Endodermal cell (in vitro differentiated cells): ENCODE measurements at places on chromosomes 5 and 9. TPM values are rescaled to one million over a fixed set of nuclear protein-coding genes. Genes with fewer than 3 reads are reported as not detected.
A peak's percentile ranks its signal among the peaks of the same experiment; 100 is the strongest.

DNA sequence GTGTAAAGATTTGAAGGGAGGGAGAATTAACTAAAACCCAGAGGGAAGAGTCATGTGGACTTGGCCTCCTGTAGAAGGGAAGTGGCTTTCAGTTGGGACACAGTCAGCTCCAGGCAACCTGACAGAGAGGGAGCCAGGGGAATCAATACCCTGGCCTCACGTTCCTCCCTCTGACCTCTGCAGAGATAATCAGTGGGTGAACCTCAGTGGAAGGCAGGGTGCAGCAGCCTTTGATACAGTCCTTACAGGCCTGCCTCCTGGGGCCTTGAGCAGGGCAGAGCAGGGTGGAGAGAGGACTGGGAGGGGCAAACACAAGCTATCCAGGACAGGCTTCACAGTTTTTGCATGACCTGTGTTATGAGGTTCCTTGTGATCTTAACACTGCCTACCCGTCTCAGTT is 61.9 kb upstream of the GPBP1 start:
- DNase-seq: no peak

DNA sequence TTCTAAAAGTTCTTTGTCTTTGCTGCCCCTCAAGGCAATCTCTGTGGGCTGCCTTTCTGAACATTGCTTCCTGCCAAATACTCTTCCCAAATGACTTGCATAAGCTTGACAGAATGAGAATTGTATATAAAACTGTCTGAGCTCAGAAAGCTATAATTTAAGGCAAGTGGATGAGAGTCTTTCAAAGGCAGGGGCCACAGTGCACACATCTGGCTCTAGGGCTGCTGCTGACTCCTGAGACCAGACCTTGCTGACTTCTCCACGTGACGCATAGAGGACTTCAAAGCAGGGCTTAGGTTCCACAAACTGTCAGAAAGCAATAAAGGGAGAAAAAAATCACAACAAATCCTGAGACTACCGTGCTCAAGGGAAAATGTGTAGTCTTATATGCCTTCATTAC is 79.4 kb upstream of the DIRAS2 start:
- DNase-seq: no peak

DNA sequence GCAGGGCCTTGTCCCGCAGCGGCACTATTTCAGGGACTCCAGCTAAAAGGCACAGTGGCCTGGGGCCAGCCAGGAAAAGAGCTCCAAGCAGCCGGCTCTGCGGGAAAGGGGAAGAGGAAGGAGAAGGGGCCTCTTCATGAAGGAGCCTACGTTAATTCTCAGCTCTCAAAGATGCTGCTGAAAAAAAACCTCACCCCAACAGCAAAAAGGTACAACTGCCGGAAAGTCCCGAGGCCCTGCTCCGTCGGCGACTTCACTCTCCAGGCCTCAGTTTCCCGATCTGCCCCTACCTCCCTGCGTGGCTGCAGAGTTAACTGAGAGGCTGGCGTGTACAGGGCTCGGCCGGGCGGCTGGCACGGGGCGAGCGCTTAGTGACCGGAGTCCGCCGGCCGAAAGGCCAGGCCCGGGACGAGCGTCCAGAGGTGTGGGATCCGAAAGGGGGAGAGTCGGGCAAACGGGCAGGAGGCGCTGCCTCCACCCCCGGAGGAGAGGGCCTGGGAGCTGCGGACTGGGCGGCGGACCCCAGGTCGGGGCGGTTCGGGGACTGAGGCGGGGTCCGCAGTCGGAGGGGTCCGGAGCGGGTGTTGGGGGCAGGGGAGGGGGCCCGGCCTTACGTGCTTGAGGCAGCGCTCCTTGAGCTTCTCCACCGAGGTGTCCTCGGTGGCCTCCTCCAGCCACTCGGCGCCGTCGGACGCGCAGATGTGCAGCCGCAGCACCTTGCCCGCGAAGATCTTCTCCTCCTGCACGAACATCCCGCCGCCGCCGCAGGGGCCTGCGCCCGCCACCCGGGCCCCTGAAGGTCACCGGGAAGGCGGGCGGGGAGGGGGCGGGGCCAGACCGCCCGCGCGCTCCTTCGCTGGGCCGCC is 529 bp downstream of the UBAC1 start:
- DNase-seq: peak; percentile 73

GRCh38 chr5:9928326-9928725 is 298.2 kb upstream of the TAS2R1 start:
- DNase-seq: peak; percentile 85

GRCh38 chr9:111274737-111275136 is 55.3 kb downstream of the OR2K2 start:
- DNase-seq: no peak

DNA sequence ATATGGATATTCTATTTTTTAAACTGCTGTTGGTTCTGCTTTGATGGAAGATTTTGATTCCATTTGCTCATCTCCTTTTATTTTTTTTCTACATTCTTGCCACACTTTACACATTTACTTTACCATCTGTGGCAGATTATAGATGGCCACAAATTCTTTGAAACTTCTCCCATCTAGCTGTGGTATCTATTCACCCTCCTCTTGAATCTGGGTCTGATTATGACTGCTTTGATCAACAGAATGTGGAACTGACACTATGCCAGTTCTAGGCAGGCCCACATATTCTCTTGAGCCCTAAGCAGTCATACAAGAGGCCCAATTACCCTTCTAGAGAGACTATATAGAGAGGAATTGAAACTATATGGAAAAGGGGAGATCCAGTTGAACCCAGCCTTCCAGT is 439.0 kb upstream of the PTGER4 start:
- no peak for DNase-seq

The SCGB3A2 gene
- total RNA-seq: 1.1 to 1.8 TPM (median 1.3 TPM) in 3 replicates

GRCh38 chr9:127422787-127423186 is 1.4 kb upstream of the ZNF79 start:
- no peak for DNase-seq

DNA sequence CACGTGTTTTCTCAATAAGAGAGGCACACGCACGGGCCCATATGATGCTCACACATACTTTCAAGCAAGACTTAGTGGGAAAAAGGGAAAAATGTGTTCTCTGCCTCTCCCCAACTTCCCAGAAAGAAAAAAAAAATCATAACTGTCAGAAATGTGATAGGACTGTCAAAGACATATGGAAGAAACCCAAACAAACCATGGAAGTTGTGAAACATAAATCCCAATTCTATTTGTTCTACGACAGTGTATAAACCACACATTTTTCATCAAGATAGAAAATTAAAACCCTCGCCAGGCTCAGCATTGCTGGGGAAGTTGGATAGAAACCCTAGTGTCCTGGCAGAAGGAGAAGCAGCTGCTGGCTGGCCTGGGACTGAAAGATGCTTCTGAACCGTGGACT is 211.9 kb downstream of the PAX5 start:
- no peak for DNase-seq
